Left kidney (tissue), 8 donors: ENCODE measurements at places on chromosomes 16 and 17.

DNA sequence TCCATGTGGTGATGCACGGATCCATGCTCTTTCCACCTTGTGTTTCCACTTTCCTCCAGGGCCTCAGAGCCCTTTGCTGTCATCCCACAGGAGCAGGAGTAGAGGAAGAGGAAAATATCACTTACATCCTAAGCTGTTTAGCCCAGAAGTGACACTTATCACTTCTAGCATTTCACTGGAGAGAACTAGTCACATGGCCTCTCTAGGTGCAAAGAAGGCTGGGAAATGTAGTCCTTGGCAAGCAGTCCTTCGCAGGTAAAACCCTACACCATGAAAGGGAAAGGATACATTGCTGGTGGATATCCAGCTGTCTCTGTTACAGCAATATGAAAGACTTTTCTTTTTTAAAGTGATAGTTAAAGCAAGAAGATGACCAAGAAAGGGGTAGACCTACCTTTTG lies 185.9 kb downstream of the RGS9 start:
- DNase-seq: no peak

DNA sequence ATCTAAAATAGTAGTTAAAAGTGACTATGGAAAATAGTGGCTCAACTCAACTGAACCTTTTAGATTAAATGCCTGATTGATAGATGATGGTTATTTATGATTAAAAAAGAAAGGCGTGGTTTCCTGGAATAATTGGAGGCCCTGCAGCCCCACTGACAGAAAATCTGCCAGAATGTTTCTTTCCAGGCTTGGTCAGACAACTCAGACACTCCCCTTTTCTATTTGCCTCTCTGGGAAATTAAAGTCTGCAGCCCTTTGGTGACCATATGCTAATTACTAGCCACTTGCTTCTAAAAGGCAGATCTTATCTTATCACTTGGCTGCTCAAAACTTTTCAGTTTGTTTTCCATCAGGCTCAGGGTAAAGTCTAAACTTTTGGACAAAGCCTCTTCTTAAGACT lies 506.0 kb downstream of the TMEM114 start:
- no peak for DNase-seq

DNA sequence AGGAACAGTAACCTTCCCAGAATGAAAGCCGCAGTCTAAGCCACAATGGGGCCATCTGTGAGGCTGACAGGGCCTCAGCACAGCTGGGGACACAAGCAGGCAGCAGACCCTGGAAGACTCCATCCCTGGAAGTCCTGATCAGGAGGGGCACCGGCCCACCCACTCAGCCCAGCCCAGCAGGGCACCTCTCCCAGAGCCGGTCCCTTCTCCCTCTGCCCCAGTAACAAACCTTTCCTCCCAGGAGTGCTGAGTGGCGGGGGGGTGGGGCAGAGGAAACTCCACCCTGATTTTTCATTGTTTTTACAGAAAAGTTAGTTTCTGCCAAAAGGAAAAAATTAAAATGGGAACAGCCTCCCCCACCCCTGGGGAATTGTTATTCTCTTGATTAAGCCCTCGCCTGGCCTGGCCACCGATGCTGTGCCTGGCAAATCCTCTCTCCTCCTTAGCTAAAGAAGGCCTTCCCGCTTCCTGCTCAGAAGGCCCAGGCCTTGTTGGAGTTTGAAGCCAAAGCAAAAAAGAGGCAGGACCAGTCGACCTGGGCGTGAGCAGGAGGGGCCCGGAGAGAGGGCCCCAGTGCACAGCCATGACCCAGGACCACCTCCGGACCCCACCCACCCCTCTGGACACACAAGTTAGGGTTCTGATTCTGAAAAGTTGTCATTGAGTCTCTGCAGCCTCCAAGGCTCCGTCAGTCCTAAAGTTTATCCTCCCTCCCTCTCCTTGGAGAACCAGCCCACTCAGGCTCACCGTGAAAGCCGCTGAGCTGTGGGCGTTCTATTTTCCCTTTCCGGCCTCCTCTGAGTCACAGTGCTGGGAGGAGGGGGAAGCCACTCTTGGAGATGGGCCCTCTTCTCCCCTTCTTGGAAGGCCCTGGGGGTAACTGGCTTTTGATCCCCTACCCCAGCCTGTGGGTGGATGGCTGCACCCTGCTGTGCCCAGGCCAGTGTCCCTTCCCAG lies 128.4 kb upstream of the TNRC6C start:
- DNase-seq: no peak

- no peak for DNase-seq
Measured at GRCh38 chr16:426906-427249, 1.4 kb downstream of the RAB11FIP3 start.

DNA sequence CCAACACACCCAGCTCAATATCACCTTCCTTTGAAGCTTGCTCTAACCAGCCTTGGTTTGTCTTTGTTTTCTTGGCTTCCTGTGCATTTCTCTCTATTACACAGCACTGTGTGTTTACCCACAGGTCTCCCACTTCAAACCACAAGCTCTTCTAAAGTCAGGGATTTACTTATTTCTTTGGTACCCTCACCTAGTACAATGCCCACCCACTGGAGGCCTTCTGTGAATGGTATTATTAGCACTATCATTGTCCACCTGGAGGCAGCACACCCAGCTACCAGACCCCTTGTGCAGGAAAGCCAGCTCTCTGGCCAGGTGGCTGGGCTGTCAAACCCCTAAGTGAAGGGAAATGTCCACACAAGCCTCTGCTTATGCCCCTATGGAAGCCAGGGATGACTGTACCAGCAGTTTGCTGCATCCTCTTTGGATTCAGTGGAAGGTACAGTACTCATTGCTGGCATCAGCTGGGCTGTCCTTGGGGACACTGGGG lies 9.4 kb upstream of the TOP2A start:
- no peak for DNase-seq

GRCh38 chr17:57420734-57421717 lies 164.7 kb downstream of the MSI2 start:
- DNase-seq: peak; percentile 79
